ENCODE measurements at places on chromosomes 12 and 14.

GRCh38 chr14:69701857-69702256 is 65.1 kb upstream of the SRSF5 start:
- no peak for DNase-seq

- no peak for DNase-seq
Observed at GRCh38 chr12:132765361-132765760, 3.7 kb upstream of the ANKLE2 start.

DNA sequence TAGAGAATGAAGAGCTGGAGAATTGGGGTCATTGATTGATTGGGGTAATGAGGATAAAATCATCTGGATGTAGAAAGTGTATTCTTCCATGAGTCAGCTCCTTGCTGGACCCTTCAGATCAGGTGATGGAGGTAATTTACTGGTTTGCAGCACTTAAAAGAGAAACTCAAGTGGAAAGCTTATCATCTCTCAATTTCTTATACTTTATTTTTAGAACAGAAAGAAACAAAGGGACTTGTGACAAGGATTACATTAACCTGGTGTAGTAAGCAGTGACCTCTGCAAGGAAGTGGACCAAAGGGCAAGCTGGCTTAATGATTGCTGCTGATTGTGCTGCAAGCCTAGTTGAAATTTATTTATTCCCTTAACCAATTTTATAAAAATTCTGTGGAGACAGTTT is 405.0 kb downstream of the TRHDE start:
- DNase-seq: no peak

- DNase-seq: no peak
Observed at GRCh38 chr14:70014406-70015095, 135.3 kb downstream of the SMOC1 start.

DNA sequence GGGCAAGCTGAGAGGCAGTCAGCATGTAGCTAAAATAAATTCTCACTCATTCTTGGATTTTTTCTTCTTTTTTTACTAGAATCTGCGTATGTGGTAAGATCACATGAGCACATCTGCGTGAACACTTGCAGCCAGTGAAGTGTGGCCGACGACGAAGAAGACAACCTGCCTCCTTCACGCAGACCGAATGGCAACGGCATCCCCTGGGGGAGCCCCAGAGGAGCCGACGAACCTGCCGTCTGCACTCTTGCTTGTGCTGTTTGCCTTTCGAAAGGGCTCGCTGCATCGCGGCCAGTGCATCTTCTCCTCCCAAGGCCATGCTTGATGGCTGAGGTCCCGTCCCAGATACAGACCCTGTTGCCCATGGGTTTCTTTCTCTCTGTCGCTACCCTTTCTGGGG is 113.8 kb downstream of the KCNK10 start:
- DNase-seq: no peak

GRCh38 chr12:597926-598568 is 65.2 kb downstream of the NINJ2 start:
- DNase-seq: no peak

DNA sequence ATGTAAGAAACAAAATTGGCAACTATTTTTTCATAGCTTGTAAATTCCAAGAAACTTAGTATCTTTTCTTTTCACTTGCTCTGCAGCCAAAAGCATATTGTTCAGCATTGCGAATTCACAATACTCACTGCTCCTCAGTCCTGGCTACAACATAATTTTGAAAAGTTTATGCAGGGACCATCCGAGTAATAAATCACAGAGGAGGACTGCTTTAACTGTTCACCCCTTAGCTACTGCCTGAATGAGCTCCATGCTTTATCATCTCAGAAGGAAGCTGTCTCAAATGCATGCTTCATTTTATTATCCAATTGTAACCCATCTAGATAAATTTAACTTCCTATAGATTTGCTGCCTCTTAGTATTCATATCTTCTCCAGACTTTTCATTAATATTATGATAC is 827.8 kb downstream of the DIO2 start:
- DNase-seq: no peak

DNA sequence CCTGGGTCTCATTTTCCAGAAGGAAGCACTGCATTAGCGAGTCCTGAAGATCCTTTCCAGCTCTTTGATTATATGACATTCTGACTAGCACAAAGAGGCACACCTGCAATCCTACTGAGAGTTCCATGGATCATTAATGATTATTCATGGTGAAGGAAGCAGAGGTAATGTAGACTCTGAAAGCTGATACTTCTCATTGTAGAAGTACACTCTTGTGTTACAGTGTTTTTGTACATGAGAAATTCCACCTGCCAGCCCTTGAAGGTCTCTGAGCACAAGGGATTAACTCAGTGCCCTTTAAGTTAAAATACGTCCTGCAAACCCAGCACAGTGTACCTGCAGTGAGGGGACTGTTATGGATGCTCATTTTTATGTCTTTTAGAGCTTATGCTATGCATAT is 558.8 kb upstream of the FBXO33 start:
- DNase-seq: peak; percentile 44

- DNase-seq: no peak
Observed at GRCh38 chr14:67644428-67644827, 24.7 kb downstream of the ARG2 start.

DNA sequence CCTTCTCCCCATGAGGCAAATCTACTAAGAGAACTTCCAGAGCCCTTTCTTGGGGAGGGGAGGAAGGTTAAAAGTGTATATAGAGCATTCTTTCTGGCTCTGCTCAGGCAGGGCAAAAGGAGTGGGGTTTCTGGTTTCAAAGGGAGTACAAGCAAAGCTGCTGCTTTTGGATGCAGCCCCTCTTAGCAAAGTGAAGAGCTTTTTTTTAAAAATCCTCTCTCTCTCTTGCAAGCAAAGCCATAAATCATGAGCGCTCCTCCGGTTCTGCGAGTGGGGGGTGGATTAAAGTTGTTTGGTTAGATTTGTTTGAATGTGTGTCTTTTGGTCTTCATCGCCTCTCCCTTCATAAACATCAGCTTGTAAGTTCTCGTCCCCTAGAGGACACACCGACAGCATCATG is 546.6 kb upstream of the TBX3 start:
- DNase-seq: no peak

All from NCI-H774 (cell line).